ENCODE measurements at places on chromosomes 5 and 9.

DNA sequence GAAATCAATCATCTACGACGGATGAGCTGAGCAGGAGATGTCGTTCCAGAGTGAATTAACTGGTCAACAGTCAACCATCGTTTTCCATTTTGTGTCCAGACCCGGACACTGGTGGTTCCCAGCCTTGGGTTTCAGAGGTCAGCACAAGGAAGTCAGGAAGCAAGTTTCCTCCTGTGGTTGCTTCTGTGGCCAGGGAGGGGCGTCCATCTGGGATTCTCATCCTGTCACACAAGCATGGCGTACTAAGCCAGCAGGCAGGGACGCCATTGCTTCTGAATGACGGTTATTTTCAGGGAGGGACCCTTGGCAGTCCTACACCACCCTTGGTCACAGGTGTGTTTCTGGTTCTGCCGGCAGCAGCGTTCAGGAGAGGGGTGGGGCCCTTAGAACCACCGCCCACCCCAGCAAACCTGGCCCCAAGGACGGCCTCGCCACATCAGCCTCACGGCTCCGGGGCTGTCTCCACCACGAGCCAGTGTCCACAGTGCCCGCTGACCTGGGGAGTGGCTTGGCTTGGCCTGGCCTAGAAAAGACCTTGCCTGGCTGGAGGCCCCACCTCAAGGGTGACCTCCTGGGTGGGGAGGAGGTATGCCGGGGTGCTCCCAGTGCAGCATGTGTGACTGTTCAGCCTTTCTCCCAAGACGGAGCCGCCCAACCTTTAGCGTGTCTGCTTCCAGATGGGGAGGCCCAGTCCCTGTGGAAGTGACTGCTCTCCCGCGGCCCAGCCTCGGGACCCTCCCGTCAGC, 25.2 kb downstream of the NDUFS6 start:
- no peak for DNase-seq

DNA sequence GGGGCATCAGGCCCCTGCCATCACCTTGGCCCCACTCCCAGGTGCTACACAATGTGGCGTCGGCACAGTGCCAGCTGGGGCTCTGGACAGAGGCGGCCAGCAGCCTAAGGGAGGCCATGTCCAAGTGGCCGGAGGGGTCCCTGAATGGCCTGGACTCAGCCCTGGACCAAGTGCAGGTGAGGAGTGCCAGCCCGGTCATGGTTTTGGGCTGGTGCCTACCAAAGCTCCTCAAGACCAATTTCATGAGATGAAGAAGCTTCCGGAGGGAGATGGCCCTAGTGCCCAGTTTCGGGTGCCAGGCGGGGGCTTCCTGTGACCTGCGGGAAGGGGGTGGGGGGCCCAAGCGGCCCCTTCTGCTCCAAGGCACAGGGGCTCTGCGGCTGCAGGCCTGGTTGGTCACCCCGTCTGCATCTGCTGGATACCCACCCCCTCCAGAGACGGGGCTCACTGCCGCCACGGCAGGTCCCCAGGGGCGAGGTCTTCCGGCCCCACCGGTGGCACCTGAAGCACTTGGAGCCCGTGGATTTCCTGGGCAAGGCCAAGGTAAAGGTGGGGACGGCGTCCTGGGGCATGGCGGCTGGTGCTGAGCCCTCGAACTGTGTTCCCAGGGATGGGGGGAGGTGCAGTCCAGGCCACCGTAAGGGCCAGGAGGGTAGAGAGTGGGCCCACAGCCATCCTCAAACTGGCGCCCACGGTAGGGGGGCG, 5.8 kb downstream of the NOXA1 start:
- DNase-seq: no peak

DNA sequence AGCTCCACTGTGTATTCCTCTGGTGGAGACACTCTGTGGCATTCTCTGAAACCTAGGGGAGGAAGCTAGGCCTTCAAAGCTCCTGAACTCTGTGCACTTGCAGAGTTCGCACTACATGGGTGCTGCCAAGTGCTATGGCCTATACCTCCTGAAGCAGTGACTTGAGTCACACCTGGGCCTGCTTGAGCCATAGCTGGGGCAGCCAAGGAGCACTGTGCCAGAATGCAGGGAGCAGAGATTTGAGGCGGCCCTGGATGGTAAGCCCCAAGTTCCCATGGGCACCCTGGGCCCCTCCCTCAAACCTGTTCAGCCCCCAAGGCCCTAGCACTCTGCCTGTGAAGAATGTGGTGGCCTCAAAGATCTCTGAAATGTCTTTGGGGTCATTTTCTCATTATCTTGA, 212.9 kb downstream of the SPATA31A6 start:
- no peak for DNase-seq

DNA sequence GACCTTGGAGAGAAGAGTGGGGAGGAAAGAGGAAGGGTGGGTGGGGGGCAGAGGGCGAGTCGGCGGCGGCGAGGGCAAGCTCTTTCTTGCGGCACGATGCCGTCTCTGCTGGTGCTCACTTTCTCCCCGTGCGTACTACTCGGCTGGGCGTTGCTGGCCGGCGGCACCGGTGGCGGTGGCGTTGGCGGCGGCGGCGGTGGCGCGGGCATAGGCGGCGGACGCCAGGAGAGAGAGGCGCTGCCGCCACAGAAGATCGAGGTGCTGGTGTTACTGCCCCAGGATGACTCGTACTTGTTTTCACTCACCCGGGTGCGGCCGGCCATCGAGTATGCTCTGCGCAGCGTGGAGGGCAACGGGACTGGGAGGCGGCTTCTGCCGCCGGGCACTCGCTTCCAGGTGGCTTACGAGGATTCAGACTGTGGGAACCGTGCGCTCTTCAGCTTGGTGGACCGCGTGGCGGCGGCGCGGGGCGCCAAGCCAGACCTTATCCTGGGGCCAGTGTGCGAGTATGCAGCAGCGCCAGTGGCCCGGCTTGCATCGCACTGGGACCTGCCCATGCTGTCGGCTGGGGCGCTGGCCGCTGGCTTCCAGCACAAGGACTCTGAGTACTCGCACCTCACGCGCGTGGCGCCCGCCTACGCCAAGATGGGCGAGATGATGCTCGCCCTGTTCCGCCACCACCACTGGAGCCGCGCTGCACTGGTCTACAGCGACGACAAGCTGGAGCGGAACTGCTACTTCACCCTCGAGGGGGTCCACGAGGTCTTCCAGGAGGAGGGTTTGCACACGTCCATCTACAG, 760 bp downstream of the NPR3 start:
- DNase-seq: peak; percentile 23

DNA sequence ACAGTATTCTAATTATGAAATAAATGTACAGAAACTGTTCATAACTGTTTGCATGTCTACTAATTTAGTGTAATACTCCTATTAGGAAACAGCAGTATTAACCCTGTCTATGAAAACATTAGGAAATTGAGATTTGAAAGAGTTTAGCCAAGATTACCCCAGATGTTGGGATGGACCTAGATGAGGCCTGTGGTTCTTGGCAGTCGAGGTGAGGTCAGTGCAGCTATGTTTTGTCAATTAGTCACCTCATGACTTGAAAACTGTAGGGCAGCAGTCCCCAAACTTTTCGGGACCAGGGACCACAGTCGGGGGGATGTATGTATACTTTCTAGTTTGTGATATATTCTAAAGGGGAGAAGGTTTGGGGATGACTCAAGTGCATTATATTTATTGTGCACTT, 4.7 kb downstream of the LNPEP start:
- DNase-seq: no peak
